Activated CD4-positive, alpha-beta memory T cell treated with anti-CD3 and anti-CD28 coated beads, Interleukin-2, amount 10 ng/mL, durations not matched to agents 7 days and 5 days (primary cell): ENCODE measurements at places on chromosomes 2 and 18. TPM values are rescaled to one million over a fixed set of nuclear protein-coding genes. Genes with fewer than 3 reads are reported as not detected.
A peak's percentile ranks its signal among the peaks of the same experiment; 100 is the strongest.

The MZT2A gene
- 267 TPM for total RNA-seq

The SERPINB13 gene
- not detected for total RNA-seq

The KLHL29 gene
- 0.33 TPM for total RNA-seq

The SDC1 gene
- total RNA-seq = not detected

The FN1 gene
- total RNA-seq = 2.2 TPM

The LIMS4 gene
- total RNA-seq = 3.3 TPM

The LYG2 gene
- total RNA-seq = not detected

The PRKD3 gene
- 19.3 TPM for total RNA-seq

The STAM2 gene
- total RNA-seq = 13.8 TPM

The C2orf72 gene
- total RNA-seq = 0.98 TPM

The MYCN gene
- total RNA-seq = not detected

The POTEC gene
- total RNA-seq = not detected

The KYNU gene
- total RNA-seq = not detected

The TEKT4 gene
- not detected for total RNA-seq

The AQP12A gene
- total RNA-seq = not detected

DNA sequence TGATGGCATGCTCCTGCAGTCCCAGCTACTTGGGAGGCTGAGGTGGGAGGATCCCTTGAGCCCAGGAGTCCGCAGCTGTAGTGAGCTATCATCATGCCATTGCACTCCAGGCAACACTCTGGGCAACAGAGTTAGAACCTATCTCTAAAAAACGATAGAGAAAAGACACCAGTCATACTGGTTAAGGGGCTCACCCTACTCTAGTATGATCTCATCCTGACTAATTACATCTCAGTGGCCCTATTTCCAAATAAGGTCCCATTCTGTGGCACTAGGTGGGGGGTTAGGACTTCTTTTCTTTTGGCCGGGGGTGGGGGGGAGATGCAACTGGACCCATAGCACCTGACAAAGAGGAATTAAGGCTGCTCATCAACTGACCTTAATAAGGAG is 163.2 kb upstream of the NCK2 start:
- no peak for DNase-seq

DNA sequence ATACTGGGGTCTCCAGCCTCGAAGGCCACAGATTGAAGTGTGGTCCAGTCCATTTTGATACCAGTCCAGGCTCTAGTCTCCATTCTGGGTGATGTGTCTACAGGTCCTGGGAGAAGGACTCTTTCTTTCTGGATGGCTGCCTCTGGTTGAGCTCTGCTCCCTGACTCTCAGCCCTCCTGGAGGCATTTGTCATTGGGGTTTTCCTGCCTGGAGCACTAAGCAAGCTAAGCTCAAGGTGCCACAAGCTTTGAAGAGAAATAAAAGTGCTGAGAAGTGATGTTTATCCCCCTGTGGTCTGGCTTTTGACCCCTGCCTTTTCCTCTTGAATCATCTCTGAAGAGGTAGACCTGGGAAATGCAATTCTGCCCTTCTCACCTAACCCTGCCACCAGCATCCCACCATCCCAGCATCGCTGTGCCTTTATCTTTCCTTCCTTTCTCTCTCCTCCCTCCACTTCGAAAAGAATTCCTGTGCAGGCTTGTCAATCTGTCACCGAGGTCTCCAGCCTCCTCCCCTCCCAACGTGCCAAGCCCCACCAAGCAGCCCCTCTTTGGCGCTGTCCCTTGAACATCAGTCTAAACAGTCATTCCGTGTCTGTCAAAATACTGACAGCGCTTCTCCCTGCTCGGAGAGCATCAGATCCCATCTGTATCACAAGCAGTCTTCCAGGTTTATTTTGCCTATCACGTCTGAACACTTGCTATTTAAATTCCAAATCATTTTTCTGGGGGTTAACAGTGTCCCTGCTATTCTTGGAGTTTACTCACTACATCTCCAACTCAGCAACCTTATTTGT is 334.6 kb upstream of the SLC14A2 start:
- DNase-seq = no peak

GRCh38 chr2:96900237-96900636 is 30.4 kb upstream of the SEMA4C start:
- DNase-seq = no peak

GRCh38 chr2:41020358-41020757 is 568.5 kb upstream of the SLC8A1 start:
- DNase-seq = no peak

- no peak for DNase-seq
Measured at GRCh38 chr2:10371441-10372196, 68.9 kb downstream of the HPCAL1 start.

GRCh38 chr2:95056461-95057459 is 31.3 kb downstream of the MAL start:
- no peak for DNase-seq

GRCh38 chr2:187986390-187987105 is 305.1 kb upstream of the GULP1 start:
- no peak for DNase-seq

DNA sequence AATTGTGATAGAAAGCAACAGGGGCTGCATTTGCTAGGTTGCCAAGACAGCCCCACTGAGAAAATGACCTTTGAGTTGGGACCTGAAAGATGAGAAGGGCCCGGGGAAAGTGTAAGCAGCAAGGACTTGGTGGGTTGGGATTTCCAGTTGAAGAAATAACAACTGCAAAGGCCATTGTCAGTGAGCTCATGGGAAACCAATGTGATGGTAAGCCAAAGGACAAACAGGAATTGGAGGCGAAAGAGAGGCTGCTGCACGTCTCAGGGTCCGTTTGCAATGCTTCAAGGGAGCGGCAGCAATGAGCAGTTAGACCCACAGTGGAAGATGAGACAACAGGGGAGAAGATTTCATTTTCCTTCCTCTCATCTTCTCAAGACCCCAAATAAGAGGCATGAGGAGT is 51.5 kb upstream of the RGPD4 start:
- DNase-seq = no peak

DNA sequence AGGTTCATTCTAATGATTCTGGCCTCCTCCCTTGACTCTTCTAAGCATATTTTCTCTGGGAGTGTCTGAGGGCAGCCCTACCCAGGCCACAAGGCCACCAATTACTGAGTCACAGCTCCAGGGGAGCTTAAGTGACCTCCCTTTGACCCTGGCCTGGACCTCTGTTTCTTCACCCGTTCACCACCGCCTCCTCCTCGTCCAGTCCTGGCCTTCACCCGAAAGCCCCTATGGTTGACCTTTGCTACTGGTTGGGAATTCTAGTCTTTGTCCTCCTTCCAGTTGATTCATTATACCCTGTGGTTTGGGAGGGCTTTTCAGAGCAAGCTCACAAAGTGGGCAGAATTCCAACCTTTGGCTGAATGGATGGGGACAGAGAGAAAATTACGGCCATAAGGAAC is 72.6 kb downstream of the NRP2 start:
- DNase-seq = no peak

DNA sequence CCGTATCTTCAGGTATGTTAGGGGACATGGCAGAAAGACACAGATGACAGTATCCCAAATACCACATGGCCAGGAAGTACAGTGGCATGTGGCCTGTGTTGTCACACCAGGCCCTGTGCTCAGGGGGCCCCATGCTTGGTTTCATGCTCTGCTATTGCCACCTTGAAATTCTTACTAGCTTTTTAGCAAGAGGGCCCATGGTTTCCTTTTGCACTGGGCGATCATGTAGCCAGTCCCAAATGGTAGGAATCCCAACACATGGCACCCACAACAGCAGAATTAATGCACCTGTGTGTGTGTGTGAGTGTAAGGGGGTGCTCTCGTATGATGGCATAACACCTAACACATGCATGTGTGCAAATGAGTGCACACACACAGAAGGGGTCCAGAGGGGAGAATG is 39.2 kb downstream of the MYO7B start:
- DNase-seq = no peak

DNA sequence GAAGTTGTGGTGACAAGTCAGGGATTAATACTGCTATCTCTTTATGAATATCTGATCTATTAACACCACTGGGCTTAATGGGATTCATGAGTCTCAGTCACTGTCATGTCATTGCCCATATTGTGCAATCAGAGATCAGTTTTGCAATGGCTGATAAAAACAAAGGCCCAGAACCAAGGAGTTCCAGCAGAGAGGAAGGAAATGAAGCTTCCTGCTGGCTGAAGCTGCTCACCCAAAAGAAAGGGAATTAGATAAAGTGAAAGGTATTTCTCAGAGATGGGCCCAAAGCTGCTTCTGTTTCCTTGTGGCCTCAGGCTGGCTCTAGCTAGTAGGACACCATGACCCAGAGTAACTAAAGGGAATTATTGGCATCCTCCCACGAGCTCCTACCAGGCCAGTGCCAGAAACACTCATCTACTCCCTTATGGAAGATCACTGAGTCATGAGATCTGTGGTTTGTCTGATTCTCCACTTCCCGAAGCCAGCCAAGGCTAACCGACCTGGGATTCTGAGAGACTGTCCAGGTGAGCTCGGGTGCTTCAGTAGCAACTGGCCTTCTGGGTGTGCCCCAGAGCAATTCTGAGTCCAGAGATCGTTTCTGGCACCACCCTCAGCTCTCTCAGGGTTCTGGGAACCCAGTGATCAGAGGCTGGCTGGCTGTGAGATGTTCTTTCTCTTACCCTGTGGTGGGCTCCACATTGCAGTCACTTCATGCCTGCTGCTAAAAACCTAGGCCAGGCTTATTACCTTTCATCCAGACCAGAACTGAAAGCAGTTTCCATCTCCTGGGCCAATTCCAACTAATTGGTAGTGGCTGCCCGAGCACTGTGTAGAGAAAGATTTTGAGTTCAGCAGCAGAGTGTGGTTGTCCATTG is 129.5 kb upstream of the PELI1 start:
- DNase-seq = no peak

- no peak for DNase-seq
Measured at GRCh38 chr2:16635791-16636699, 29.6 kb downstream of the CYRIA start.

- DNase-seq = no peak
Measured at GRCh38 chr2:201660293-201660895, 17.1 kb upstream of the TMEM237 start.

- DNase-seq = no peak
Measured at GRCh38 chr18:55623626-55624025, 35.6 kb upstream of the TCF4 start.

- DNase-seq = peak; percentile 57
Measured at GRCh38 chr18:26710470-26711096, 154.9 kb downstream of the AQP4 start.

GRCh38 chr2:16742026-16742425 is 76.4 kb upstream of the CYRIA start:
- DNase-seq = no peak

DNA sequence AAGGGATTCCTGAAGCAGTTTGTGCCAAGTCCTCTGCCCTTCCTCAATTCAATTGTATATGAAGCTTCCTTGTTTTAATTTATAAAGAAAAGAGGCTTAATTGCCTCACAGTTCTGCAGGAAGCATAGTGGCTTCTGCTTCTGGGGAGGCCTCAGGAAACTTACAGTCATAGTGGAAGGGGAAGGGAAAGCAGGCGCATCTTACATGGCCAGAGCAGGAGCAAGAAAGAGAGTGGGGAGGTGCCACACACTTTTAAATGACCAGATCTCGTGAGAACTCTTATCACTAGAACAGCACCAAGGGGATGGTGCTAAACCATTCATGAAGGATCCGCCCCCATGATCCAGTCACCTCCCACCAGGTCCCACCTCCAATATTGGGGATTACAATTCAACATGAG is 114.2 kb downstream of the SGPP2 start:
- no peak for DNase-seq

GRCh38 chr2:174600349-174600748 is 2.7 kb upstream of the WIPF1 start:
- no peak for DNase-seq

GRCh38 chr2:236319036-236319435 is 54.8 kb upstream of the ASB18 start:
- DNase-seq = no peak

DNA sequence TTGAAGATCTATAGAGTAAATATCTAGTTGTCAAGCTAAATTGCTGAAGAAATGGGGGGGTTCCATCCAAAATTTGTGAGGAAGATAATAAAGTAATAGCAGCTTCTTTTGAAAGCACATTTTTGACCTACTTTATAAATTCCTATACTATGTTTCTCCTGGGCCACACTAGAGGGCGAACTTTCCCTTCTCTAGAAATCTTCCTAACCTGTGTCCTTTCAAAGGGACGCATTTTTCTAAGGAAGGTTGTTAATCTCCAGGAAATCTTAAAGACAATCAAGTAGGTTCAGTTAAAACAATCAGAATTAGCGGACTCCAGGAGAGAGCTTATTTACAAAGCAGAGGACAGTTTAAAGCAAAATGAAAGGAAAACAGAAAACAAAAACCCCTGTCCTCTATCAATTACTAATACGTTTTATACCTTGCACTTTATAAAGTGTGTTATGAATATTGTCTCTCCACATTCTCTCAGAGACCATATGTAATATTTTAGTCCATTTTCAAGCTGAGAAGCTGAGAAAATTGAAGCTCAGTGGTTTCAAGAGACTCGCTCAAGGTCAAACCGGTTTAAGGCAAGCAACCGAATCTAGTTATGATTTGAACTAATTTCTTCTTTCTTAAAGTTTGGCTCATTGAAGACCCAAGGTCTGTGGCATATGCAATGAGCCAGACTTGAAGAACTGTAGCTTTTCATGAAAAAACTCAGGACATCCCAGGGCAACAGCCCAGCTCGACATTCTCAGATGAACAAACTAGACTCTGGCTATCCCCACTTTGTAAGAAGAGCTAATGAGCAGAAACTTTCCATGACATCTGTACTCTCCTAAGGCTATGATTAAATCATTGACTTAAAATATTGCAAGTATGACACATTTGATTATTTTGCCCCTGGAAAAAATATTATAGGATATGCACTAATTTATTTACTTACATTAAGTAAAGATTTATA is 273.6 kb downstream of the PAX3 start:
- no peak for DNase-seq

DNA sequence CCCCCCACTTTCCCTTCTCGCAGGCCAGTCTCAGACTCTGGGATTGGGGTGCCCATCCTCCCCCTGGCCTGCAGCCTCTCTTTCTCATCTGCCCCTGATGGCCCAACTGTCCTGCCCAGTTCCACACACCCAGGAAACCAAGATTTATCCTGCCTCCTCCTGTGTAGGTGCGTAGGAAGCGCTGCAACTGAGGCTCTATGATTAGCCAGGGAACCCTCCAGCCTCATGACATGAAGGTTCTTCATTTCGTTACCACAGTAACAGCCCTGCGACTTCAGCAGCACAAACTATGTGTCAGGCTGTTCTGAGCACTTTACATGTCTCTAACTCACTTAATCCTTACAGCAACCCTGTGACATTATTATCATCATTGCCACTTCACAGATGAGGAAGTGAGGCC is 305.9 kb downstream of the CELF4 start:
- no peak for DNase-seq

GRCh38 chr2:21821672-21822227 is 698.0 kb downstream of the TDRD15 start:
- DNase-seq = no peak
